CD4-positive, alpha-beta T cell treated with Interferon gamma for 1 hour (primary cell): ENCODE measurements at places on chromosomes 3 and 15.

DNA sequence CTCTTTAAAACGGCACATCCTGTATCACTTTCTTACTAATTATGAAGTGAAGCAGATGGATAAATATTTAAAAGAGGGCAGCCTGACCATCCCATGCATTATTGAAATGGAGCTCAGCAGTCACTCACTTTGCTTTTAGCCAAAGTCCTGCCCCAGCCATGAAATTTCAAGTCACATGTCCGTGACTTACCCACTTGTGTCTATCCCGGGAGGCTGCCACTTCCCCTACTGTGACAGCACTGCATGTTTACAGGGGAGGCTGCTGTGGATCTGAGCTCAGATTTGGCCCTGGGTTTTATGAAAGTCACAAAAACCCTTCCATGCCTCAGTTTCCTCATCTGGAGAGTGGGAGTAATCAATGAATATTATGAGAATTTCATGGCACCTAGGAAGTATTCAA, 17.9 kb upstream of the LRRK1 start:
- no peak for DNase-seq

DNA sequence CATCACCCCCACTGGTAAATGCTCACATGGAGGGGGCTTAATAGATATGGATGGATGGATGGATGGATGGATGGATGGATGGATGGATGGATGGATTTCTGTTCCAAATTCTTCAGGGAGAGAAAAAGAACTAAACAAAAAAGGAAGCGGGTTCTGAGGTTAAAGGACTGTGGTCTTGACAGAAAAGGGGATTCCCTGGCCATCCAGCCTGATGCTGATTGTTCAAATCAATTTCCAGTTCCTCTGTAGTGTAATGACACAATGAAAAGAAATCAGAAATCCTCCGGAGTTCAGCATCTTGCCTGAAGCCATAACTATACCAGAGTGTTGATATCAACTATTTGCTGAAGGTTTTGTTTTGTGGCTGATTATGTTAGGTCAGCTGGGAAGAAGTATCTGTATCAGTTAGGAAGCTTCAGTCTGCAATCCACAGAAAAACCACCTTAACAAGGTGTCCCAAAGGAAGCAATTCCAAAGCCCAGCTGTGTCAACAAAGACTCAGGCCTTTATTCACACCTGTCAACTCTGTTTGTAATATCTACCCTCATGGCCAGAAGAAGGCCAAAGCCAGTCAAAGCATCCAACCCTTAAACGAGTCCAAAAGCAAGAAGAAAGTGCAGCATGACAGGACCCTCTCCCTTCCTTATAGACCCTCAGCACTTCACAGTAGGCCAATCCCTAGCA, 24.5 kb upstream of the RASA2 start:
- no peak for DNase-seq

GRCh38 chr3:125382298-125382697, 7.2 kb upstream of the ZNF148 start:
- no peak for DNase-seq

DNA sequence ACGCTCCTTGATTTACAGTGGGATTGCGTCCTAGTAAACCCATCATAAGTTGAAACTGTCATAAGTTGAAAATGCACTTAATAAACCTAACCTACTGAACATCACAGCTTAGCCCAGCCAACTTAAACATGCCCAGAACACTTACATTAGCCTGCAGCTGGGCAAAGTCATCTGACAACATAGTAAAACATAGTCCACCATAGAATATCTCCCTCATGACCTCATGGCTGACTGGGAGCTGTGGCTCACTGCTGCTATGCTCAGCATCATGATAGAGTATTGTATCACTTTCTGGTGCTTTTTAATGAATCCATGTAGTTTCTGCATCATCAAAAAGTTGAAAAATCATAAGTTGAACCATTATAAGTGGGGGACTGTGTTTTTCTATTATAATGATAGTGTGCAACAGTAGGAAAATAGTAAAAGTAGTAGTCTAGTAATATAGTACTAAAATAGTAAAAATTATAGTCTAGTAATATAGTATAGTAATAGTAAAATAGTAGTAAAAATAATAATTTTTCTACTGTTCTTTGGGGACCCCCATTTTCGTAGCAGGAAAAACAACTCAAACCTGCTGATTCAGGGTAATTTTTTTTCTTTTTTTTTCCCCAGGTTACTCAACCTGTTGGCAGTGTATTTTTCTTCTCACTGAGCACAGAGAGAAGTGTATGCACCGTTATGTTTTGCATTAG, 233.5 kb downstream of the MYRIP start:
- no peak for DNase-seq
